Common myeloid progenitor, CD34-positive (primary cell): ENCODE measurements at places on chromosomes 3 and 15.

GRCh38 chr3:35648347-35648746, 9.0 kb downstream of the ARPP21 start:
- no peaks in the 10 kb centered on the region for H3K4me1 ChIP-seq
- no peak overlapping the region for H3K4me3 ChIP-seq
- no peak overlapping the region for H3K27ac ChIP-seq
- no peak for DNase-seq
- H3K36me3 ChIP-seq = no peaks in the 10 kb centered on the region
- H3K27me3 ChIP-seq = no peaks in the 10 kb centered on the region

- no peak for DNase-seq
- no peaks in the 10 kb centered on the region for H3K4me1 ChIP-seq
- no peak overlapping the region for H3K4me3 ChIP-seq
- H3K27me3 ChIP-seq = no peaks in the 10 kb centered on the region
- no peaks in the 10 kb centered on the region for H3K36me3 ChIP-seq
These were observed 266.7 kb upstream of the LRRN1 start for GRCh38 chr3:3532508-3532907.

DNA sequence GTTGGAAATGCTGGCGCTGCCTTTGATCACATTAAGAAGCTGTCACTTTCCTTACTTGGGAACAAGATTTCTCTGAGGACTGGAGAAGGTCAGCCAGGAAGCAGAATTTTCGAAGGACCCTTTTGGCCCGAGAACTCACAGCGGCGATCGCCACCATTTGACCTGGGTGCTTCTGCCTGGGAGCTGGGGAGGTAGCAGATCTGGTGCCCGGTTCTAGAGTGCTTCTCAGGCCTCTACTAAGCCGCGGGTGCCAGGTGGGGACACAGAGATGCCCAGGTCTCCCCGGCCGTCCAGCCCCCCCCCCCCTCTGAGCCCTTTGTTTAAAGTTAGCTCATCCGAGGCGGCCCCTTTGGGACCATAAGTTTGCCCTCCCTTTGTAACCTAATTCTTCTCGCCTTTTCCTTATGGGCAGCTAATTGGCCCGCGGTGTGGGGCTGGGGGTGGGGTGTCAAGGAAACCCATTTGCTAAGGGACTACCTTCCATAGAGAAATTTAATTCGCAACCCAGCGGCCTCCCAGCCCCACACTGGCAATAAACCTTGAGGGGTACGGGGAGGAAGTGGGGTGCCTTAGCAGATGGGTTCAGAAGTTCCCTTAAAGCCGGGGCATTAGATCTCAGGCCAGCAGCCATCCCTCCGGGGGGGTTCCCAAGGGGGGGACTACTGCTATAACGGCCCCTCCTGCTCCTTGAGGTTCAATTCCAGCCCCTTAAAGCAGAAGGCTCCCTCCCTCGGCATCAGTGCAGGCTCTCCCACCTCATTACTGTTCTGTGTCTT, 1.9 kb downstream of the GATA2 start:
- peaks cover 56% of the 10 kb centered on the region for H3K4me1 ChIP-seq
- H3K36me3 ChIP-seq = peaks cover 17% of the 10 kb centered on the region
- peak overlapping the region; percentile 95 for H3K4me3 ChIP-seq
- H3K27me3 ChIP-seq = no peaks in the 10 kb centered on the region

DNA sequence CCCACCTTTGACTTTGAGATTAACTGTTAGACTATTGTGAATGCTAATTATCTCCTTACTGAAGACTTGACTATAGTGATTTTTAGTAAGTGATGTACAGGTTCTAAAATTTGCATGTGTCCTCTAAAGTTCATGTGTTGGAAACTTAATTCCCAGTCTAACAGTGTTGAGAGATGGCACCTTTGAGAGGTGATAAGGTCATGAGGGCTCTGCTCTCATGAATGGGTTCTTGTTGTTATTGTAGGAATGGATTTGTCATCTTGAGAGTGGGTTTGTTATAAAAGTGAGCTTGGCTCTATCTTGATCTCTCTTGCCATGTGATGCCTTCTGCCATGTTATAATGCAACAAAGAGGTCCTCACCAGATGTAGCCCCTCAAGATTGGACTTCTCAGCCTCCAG, 18.9 kb upstream of the LMOD3 start:
- DNase-seq = no peak
- no peak overlapping the region for H3K27ac ChIP-seq
- no peaks in the 10 kb centered on the region for H3K36me3 ChIP-seq

GRCh38 chr3:107208100-107208499, 169.1 kb upstream of the CCDC54 start:
- no peaks in the 10 kb centered on the region for H3K27me3 ChIP-seq
- no peak overlapping the region for H3K4me3 ChIP-seq
- H3K4me1 ChIP-seq = no peaks in the 10 kb centered on the region
- H3K36me3 ChIP-seq = no peaks in the 10 kb centered on the region
- H3K27ac ChIP-seq = no peak overlapping the region

- H3K4me1 ChIP-seq = no peaks in the 10 kb centered on the region
- H3K27me3 ChIP-seq = no peaks in the 10 kb centered on the region
- DNase-seq = no peak
- no peak overlapping the region for H3K27ac ChIP-seq
These were observed 96.6 kb downstream of the EFL1 start for GRCh38 chr15:82165948-82166376.

GRCh38 chr3:192434186-192434585, 293.2 kb downstream of the FGF12 start:
- H3K27me3 ChIP-seq = no peaks in the 10 kb centered on the region
- no peak overlapping the region for H3K27ac ChIP-seq
- DNase-seq = no peak
- no peaks in the 10 kb centered on the region for H3K36me3 ChIP-seq
- no peaks in the 10 kb centered on the region for H3K4me1 ChIP-seq

DNA sequence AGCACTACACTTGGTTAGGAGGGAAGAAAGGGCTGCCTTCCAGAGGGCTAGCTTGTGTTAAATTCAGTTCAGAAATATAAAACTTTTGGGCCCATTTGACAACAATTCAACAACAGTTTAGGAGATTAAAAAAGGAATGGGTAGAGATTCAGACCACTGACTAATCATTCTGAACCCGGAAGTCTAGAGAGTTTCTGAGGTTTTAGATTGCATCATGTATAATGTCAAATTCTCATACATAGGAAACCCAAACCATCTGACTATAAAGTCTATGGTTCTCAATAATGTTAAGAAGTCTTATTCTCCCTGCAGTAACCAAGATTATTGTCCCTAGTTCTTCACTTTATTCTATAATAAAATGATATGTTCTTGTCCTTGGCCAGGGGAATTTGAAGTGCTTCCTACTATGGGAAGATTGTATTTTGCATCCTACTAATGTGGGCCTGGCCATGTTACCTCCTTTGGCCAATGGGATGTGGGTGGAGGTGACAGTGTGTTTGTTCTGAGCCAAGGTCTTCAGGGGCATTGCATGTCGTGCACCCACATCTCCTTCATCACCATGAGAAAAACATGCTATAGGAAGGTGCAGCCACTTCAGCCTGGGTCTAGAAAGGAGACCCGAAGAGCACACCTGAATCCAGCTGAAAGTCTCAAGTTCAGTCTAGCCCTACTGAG, 66.4 kb upstream of the CCNL1 start:
- H3K27me3 ChIP-seq = no peaks in the 10 kb centered on the region
- no peak for DNase-seq
- no peaks in the 10 kb centered on the region for H3K36me3 ChIP-seq
- H3K27ac ChIP-seq = no peak overlapping the region

- H3K36me3 ChIP-seq = no peaks in the 10 kb centered on the region
- H3K4me3 ChIP-seq = no peak overlapping the region
- no peaks in the 10 kb centered on the region for H3K27me3 ChIP-seq
- peaks cover 25% of the 10 kb centered on the region for H3K4me1 ChIP-seq
- H3K27ac ChIP-seq = peak overlapping the region; percentile 21
These were observed 37.0 kb downstream of the NPTN start for GRCh38 chr15:73596174-73596573.

GRCh38 chr15:67125589-67126502, 60.4 kb downstream of the SMAD3 start:
- no peaks in the 10 kb centered on the region for H3K36me3 ChIP-seq
- peaks cover 45% of the 10 kb centered on the region for H3K4me1 ChIP-seq
- no peak for DNase-seq
- no peaks in the 10 kb centered on the region for H3K27me3 ChIP-seq
- peak overlapping the region; percentile 9 for H3K27ac ChIP-seq

- H3K4me1 ChIP-seq = no peaks in the 10 kb centered on the region
- no peak overlapping the region for H3K27ac ChIP-seq
- H3K4me3 ChIP-seq = no peak overlapping the region
These were observed 29.9 kb downstream of the CHSY1 start for GRCh38 chr15:101221902-101222301.

DNA sequence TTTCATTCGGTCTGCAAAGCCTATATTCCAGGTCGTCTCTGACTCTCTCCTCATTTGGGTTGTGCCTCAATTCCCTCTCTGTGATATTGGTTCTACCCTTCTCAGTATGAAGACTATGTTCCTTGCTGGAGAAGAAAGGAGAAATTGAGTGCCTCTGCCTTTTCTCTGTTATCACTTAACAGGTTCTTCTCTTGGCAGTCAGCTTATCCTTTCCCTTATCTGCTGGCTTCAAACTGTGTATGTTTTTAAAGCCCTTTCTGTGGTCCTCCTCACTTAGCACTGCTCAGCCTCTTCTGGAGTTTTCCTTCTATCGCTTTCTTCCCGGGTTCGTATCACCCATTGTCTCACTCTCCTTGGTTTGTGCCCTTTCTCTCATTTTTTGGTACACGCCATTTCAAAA, 65.3 kb upstream of the FSTL1 start:
- H3K4me1 ChIP-seq = no peaks in the 10 kb centered on the region
- H3K27ac ChIP-seq = no peak overlapping the region
- DNase-seq = no peak
- H3K4me3 ChIP-seq = no peak overlapping the region
- H3K36me3 ChIP-seq = no peaks in the 10 kb centered on the region

DNA sequence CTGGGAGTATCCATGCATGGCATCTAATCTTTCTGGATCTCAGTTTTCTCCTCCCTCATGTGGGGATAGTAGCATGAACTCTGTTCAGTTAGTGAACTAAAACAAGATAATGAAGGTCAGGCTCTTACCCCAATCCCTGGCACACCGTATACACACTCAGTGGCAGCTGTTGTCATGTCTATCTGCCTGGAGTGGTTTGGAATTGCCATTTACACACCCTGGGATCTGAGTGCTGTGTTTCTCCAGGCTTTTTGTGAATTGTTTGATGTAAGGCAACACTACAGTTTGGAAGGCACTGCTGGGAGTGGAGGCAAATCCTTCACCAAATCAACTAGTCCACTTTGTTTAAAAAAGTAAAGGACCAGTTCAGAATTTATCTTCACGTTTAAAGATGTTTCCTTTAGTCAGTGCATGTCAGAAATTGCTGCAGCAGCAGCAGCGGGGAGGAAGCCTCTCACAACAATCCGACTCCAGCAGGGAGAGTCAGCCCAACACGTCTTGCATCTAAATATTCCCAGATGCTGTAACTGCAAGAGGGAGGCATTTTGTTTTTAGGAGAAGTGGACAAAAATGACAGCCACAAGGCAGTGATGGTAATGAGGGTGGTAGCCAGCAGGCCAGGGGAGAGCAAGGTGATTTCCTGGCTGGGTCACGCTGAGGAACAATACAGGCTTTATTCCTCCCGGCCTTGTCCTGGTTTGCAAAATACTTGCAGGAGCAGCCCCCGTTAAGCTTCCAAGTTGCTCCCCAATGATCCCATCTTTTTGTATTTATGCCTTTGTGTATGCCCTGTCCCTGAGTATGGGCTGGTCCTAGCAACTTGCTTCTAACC, 128.5 kb upstream of the LRIG1 start:
- no peaks in the 10 kb centered on the region for H3K4me1 ChIP-seq
- no peak for DNase-seq
- no peak overlapping the region for H3K4me3 ChIP-seq
- no peaks in the 10 kb centered on the region for H3K36me3 ChIP-seq
- no peaks in the 10 kb centered on the region for H3K27me3 ChIP-seq

DNA sequence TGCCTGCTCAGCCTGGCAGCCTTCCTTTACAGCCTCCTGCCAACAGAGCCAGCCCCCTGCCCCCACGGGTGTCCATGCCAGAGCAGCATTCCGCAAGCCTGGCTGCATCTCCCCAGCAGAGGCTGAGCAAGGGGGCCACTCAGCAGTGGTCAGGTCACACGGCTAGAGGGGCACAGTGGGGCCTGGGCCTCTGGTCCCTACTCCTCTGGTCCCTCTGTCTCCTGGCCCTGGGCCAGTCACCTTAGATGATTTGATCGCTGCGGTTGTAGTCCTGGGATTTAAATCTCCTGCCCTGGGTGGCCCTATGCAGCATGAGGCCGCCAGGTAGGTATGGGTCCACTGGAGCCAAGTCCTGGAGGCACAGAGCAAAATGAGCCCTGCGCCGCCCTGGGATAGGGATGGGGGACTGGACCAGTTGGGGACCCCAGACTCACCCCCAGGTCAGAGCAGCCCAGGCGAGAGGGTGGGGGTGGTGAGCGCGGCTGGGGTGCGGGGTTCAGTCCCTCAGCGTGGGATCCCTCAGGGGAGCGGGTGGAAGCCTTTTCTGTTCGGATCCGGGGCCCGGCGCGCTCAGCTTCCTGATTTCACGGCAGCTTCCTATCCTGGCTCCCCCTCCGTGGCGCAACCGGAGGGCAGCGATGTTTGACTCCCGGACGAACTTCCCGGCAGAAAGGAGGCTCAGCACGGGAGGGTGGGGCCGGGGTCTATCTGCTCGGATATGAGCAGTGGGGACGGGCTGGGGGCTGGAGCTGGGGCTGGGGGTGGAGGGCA, at the start of gene ZBTB47:
Gene ZBTB47 (plus strand): TSS at position 138 of the 771 bp plus-strand sequence. CDS start 4,659 bp downstream, outside the sequence.
- H3K36me3 ChIP-seq = peaks cover 2% of the 10 kb centered on the region
- no peak within 1 kb of the TSS for H3K27ac ChIP-seq
- H3K4me3 ChIP-seq = peak within 1 kb of the TSS; percentile 37
- H3K4me1 ChIP-seq = peaks cover 32% of the 10 kb centered on the region

GRCh38 chr15:25675396-25675795, 187.7 kb downstream of the ATP10A start:
- no peaks in the 10 kb centered on the region for H3K36me3 ChIP-seq
- H3K27me3 ChIP-seq = peaks cover 3% of the 10 kb centered on the region
- no peak overlapping the region for H3K27ac ChIP-seq
- DNase-seq = no peak

GRCh38 chr3:193776626-193777358, 183.8 kb downstream of the OPA1 start:
- peaks cover 25% of the 10 kb centered on the region for H3K4me1 ChIP-seq
- H3K27ac ChIP-seq = no peak overlapping the region
- H3K27me3 ChIP-seq = peaks cover 50% of the 10 kb centered on the region
- no peak for DNase-seq
- H3K4me3 ChIP-seq = no peak overlapping the region

DNA sequence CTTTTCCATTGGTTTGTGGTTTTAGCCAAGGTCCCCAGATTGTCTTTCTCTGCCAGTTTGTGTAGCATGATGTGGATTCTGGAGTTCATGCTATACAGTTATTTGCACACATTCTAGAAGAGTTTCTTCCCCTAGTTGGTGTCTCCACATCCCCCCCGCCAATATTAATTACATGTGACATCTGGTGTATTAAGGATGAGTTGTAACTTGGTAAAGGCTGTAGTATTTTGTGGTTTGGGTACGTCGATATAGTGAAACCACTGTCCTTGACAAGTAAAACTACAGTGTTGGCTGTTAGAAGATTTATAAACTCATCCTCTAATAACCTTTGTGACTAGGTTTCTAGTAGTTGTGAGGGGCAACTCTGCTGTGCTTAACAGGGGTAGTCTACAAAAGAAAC, 23.7 kb upstream of the P4HTM start:
- peaks cover 59% of the 10 kb centered on the region for H3K36me3 ChIP-seq
- no peaks in the 10 kb centered on the region for H3K4me1 ChIP-seq
- no peak for DNase-seq
- H3K27me3 ChIP-seq = no peaks in the 10 kb centered on the region

- no peaks in the 10 kb centered on the region for H3K27me3 ChIP-seq
- no peak overlapping the region for H3K4me3 ChIP-seq
- H3K4me1 ChIP-seq = no peaks in the 10 kb centered on the region
- DNase-seq = no peak
- H3K36me3 ChIP-seq = no peaks in the 10 kb centered on the region
- H3K27ac ChIP-seq = no peak overlapping the region
These were observed 68.2 kb upstream of the SMAD3 start for GRCh38 chr15:66997212-66997611.
